ENCODE measurements at places on chromosomes 4 and X.
A peak's percentile ranks its signal among the peaks of the same experiment; 100 is the strongest.

DNA sequence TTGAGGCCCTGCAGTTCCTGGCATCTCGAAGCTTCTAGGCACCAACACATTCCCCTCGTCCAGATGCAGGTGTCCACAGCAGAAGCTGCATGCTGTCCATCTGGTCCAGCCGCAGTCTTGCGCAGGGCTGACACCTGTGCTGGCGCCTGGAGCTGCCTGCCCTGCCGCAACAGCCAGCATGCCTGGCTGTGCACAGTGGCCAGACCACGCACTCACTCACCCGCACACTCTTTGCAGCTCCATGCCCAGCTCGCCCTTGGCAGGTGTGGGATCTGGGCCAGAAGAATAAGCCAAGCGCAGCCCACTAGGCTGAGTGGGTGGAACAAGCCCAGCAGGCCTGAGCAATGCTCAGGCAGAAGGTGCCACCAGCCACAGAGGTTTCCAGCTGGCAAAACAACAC lies 125.6 kb downstream of the PARM1 start:
- no peak for DNase-seq

DNA sequence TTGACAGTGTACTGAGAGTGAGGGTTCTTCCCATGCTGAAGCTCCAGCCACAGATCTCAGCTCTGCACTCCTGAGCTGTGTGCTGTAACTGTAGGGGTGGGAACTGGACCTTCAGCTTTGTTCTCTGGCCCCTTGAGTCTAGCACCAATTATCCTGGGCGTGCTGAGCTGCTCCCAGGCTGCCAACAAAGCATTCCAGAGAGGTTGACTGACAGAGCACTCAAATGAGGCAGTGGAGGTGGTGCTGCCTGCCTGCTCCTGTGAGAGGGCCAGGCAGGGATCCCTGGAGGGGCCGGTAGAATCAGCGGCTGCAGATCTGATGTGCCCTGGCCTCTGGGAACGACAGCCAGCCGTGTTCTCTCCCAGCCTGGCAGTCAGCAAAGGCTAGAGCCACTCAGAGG lies 375.7 kb upstream of the AADAT start:
- DNase-seq: no peak

DNA sequence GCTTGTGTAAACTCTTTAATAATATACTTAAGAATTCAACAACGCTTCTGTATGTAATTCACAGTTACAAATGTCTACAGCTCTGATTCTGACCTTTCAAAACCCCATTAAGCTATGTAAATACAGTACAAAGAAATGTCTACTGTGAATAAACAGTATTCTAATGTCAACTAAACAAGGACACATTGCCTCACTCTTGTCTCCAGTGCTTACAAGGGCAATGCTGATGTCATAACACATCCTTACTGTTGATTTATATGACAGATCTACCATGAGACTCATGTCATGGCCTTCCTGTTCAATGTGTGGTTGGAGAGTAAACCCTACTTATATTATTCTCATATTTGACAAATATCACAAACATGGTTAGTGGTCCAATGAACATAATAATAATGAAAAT lies 256.1 kb upstream of the ADGRL3 start:
- no peak for DNase-seq

GRCh38 chr4:123844374-123844773 lies 447.8 kb downstream of the SPRY1 start:
- DNase-seq: no peak

DNA sequence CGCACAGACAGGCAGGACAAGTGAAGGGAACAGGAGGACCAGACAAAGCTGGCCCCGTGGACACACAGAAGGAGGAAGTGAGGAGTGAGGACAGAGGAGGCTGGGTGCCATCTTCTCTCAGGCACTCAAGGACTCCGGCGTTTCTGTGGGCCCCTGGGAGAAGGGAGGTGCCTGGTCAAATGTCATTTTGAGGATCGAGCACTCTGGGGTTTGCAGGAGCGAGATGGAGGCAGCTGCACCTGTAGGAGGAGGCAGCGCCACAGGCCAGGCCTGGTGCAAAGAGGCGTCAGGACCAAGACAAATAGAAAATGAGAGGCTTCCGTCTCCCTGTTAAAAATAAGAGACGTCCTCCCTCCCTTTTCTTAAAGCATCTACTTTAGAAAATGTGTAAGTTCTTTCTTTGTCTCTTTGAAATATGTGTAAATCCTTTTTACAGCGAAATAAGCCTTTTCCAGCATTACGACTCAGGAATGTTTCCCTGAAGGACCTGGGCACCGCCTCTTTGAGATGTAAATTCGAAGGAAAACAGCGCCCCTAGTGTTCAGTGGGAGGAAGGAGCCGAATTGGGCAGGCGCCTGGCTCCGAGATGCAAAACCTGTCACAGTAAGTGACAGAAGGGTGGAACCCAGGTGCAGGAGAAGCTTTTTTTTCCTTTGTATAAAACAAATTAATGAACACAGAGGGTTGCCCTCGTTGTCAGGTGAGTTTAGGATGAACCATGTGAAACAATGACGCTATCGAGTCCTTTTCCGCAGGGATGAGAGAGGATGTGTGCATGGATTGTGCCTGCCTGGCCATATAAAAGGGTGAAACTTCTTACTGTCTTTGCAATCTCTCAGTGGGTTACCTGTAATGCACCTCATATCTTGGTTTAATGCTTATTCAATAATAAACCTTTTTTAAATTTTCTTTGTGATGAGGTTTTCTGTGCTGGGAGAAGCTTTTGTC lies 1.4 kb upstream of the C4orf50 start:
- peak; percentile 40 for DNase-seq

DNA sequence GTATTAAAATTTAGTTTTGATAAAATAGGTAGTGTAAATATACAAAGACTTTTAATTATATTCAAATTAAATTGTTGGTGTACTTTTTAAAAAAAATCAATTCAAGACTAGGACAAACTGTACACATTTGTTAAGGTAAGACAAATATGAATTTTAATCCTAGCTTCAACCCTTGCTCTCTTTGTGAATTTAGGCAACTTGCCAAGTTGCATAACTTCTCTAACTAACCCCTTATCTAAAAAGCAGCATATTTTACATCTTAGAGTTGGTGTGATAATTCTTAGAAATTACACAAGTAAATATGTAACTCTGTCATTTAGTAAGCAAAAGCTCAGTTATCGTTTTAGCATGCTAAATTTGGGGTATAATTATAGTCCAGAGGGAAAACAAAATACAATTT lies 78.1 kb upstream of the FSTL5 start:
- no peak for DNase-seq

DNA sequence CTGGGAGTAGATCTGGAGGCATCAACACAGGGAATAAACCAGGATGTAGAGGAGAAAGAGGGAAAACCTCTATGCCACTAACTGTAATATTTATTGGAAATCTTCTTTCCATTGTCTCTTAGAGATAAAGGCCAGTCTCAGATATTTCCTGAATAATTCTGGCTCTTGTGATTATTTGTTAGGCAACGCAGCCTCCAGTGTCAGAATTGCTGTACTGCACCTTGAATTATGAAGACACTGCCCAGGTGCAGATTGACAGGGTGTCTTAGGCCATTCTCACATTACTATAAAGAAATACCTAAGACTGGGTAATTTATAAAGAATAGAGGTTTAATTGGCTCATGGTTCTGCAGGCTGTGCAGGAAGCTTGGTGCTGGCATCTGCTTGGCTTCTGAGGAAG lies 100.7 kb upstream of the ZDHHC15 start:
- no peak for DNase-seq

DNA sequence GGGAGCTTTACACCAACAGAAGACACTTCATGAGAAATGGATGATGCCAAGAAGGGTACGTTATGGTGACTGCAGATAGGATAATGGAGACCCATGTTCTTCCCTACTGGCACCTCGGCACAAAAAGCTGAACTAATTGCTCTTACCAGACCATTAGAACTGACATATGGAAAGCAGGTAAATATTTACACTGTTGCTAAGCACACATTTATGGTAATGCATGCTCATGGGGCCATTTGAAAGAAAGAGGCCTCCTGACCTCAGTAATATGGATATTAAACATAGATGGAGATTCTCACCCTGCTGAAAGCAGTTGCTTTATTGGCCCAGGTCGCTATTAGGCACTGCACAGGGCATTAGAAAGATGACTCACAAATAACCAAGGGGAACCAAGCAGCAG lies 1759.6 kb downstream of the C4orf33 start:
- DNase-seq: no peak

DNA sequence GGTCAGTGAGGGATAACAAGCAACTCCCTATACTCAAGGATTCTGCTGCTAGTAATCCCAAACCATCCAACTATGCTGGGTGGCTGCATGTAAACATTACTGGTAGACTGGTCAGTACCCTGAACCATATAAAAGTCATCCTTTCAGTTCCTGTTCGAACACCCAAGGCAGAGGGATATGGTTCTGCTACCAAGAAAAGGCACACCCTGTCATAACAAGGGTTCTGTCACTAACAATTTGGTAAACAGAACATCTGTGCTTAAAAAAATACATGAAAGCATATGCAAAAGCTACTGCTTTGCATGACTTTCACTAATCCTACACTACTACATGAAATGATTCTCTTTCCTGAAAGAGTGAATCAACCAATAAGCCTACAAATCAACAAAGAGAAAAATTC lies 76.8 kb upstream of the MCF2 start:
- DNase-seq: no peak

GRCh38 chr4:136465691-136466090 lies 1066.6 kb downstream of the PCDH18 start:
- no peak for DNase-seq

- no peak for DNase-seq
Observed at GRCh38 chr4:88275516-88275915, 8.8 kb downstream of the PPM1K start.

- DNase-seq: no peak
Observed at GRCh38 chr4:181261279-181261678, 981.9 kb upstream of the TENM3 start.
